Retinal pigment epithelial cell (primary cell): ENCODE measurements at places on chromosomes 11 and 22.

GRCh38 chr11:111765320-111765983 is 737 bp downstream of the PPP2R1B start:
- DNase-seq, result no peak

DNA sequence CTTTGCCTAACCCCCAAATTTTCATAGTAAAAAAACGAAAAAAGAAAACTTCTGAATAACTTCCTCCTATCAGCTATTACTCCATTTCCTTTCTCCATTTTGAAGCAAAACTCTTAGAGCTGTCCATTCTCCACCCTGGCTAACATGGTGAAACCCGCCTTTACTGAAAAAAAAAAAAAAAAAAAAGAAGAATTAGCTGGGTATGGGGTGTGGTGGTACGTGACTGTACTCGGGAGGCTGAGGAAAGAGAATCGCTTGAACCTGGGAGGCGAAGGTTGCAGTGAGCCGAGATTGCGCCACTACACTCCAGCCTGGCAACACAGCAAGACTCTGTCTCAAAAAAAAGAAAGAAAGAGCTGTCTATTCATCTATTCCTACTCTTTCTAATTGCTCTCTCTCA is 11.3 kb upstream of the NXF1 start:
- no peak for DNase-seq

GRCh38 chr11:67397536-67397935 is 4.1 kb downstream of the PPP1CA start:
- DNase-seq, result no peak

DNA sequence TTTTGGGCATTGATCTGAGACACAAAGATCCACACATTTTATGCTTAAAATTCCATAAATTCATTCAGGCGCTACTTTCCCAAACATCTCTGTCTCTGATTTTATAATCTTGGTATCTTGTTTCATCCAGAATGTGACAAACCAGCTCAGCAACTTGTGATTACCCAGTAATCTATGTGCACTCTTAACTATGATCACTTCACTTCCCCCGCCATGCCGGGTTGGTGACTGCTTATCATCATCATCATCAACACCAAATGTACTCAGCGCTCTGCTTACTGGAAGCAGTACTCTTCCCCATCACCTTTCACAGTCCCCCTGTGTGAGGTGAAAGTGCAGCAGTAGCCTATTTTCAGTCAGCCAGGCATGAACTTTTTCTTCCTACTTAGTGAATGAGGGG is 15.2 kb upstream of the MMP7 start:
- no peak for DNase-seq
